ENCODE measurements at places on chromosomes 7 and 10.

DNA sequence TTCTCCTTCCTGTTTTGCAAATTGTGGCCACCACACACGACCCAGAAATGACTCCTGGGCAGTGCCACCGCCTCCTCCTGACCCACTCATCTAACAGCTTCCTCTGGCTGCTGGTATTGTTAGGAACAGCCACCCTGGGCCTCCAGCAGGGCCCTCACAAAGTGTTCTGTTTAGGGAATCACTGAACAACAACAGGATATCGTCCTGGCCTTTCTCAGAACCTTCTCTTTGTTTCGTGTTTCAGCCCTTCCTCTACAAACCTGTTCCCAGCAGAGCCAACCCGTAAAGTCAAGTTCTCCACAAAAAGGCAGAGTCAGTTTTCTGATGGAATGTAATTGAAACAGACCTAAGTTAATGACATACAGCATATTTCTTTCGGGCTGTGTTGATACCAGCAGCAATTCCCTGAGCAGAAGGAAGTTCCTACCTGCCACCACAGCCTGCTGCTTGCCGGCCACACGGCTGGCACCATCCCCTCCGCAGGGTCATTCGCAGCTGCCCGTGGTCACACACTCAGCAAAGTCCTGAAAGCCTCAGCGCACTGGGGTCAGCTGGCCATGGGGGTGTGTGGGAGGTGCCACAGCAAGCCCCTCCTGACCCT is 91.7 kb upstream of the PITRM1 start:
- DNase-seq: no peak

DNA sequence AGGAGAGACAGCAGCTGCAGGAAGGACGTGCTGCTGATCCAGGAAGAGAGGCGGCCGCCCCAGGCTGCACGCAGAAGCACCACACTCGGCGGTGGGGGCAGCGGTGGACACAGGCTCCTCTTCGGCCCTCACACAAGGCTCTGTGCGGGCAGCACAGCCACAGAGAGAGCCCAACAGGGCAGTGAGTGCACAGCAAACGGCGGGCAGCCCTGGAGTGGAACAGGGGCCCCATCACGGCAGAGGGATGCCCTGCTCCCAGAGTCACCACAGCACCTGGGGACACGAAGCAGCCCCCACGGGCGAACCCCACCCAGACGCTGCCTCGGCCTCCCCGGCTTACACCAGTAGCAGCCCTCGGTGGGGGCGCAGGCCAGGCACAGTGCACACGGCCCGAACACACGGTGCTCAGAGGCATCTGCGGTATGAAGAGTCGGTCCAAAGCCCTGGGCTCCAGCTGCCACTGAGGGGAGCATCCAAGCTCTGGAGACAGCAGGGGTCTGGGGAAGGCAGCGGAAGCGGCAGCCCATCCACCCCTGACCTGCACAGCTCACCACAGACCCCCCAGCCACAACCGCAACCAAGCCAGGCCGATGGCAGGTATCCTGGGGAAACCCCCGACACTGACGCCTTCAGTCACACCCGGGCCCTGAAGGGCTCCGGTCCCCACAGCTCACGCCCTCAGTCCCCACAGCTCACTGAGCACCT is 16.8 kb downstream of the NUDT1 start:
- no peak for DNase-seq

DNA sequence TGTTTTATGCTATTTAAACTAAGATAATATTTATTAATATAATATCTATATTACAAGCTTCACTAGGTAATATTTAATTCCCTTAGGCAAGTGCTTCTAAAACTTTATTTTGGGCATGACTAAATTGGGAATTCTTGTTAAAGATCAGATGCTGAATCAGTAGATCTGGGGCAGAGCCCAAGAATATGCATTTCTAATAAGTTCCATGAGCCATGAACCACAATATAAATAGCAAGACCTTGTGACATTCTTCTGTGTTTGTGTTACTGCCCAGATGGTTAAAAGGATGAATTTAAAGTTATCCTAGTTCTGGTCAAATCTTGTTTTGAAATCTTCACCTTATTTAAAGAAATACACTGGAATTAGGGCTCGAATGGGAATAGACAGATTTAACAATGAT is 258.4 kb upstream of the CACNA2D1 start:
- no peak for DNase-seq

GRCh38 chr7:83065714-83066113 is 97.0 kb downstream of the PCLO start:
- no peak for DNase-seq

- no peak for DNase-seq
Measured at GRCh38 chr7:117068511-117069145, 115.3 kb downstream of the ST7 start.

DNA sequence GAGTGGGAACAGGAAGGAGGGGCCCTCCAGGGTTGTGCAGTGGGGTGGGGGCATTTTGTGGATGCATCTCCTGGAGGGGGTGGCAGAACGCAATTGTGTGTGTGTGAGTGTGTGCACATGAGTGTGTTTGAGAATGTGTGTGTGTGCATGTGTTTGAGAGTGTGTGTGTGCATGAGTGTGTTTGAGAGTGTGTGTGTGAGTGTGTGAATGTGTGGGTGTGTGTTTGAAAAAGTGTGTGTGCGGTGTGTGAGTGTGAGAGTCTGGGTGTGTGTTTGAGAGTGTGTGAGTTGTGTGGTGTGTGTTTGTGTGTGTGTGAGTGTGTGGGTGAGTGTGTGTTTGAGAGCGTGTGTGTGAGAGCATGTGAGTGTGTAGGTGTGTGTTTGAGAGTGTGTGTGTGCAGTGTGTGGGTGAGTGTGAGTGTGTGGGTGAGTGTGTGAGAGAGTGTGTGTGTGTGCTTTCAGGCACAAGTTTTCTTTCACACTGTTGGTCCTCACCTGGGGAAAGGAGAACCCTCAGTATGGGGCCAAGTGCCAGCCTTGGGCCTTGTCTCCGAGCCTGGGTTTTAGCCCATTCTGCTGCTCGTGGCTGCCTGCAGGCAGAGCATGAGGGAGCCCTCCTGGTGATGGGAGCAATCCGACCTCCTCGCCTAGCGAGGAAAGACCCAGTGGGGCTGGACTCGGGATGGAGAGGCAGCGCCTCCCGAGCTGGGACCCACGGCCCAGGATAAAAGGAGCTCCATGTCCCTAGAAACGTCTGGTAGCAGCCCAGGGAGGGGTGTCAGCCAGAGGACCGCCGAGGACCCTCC is 35.6 kb downstream of the CDH23 start:
- DNase-seq: no peak

DNA sequence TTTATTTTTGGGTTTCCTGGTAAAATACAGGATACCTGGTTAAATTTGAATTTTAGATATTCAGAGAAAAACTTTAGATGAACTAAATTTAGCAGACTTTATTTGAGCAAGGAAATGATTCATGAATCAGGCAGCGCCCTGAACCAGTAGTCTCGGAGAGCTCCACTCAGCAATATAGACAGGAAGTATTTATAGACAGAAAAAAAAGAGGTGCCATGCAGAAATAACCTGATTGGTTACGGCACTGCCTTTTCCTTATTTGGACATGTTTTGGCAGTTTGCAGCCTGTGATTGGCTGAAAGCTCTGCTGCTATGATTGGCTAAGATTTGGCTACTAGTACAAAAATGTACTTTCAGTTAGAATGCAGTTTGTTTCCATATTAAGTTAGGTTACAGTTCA is 198.3 kb upstream of the DKK1 start:
- DNase-seq: no peak

GRCh38 chr7:18210377-18210776 is 182.7 kb upstream of the PRPS1L1 start:
- no peak for DNase-seq

- DNase-seq: no peak
Measured at GRCh38 chr7:43533801-43534479, 49.0 kb upstream of the STK17A start.

DNA sequence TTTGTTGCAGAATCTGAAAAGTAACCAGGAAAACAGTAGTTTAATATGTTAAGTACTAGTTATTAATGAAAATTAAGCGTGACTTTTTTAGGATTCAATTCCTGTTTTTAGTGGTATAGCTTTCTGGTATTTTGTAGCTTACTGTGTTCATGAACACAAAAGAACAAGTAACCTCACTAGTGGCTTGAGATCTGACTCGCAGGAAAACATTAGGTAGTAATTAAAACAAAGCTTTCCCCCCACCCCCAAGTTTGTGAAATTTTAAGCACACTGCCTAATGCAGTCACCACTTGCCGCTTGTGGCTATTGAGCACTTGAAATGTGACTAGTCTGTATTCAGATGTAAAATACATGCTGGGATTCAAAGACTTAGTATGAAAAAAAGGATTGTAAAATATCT is 102.5 kb upstream of the RPA3 start:
- no peak for DNase-seq

GRCh38 chr10:1308173-1308961 is 252.2 kb downstream of the WDR37 start:
- DNase-seq: no peak

DNA sequence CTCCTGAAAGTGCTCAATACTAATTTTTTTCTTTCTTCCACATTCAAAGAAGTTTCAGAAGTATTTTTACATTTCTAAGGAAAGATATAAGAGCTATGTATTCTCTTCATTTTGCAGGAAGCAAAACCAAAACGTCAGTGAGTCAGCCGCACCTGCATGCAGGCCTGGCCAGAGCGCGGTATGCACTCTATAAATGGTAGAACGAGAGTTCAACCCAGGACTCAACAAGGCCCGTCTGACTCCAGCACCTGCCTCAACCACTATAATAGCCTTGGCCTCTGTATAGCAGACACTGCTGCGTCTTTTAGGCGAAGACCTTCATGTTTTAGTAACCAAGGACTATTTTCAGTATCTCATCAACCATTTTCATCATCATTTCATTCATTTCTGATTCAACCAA is 113.2 kb downstream of the KMT2E start:
- DNase-seq: no peak

- no peak for DNase-seq
Measured at GRCh38 chr10:47107007-47107747, 192.8 kb upstream of the GDF10 start.

DNA sequence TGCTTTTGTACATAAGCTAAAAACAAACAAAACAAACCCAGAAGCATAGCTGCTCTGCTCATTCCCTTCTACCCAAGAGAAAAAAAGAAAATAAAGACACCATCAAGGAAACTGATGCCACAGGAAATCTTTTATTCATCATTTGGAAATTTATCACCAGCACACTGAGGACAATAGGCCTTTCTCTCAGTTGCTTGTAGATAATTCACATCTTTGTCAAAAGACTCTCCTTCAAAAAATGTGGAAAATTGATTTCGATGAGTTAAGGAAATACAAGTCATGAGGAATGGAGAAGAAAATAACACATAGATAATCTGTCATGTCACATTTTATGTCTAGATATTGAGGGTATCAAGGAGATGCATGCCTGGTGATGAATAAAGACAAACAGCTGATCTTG is 53.5 kb downstream of the ZNF37A start:
- DNase-seq: no peak

DNA sequence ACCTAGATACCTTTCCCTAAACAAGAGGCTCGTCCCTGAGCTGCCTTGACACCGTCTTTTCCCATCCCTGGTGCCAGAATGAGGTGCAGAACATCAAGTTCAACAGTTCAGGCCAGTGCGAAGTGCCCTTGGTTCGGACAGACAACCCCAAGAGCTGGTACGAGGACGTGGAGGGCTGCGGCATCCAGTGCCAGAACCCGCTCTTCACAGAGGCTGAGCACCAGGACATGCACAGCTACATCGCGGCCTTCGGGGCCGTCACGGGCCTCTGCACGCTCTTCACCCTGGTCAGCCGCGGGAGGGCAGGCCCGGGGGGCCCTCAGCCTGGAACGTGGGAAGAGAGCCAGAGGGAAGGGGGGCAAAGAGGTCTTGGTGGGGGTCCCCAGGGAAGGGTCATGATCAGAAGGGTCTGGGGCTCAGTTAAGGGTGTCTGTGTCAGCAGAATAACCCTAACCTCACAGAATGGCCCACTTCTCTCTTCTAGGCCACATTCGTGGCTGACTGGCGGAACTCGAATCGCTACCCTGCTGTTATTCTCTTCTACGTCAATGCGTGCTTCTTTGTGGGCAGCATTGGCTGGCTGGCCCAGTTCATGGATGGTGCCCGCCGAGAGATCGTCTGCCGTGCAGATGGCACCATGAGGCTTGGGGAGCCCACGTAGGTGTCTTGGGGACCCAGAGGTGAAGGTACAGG is 16.8 kb downstream of the SMO start:
- DNase-seq: no peak

GRCh38 chr10:63636812-63637211 is 115.6 kb downstream of the REEP3 start:
- no peak for DNase-seq

DNA sequence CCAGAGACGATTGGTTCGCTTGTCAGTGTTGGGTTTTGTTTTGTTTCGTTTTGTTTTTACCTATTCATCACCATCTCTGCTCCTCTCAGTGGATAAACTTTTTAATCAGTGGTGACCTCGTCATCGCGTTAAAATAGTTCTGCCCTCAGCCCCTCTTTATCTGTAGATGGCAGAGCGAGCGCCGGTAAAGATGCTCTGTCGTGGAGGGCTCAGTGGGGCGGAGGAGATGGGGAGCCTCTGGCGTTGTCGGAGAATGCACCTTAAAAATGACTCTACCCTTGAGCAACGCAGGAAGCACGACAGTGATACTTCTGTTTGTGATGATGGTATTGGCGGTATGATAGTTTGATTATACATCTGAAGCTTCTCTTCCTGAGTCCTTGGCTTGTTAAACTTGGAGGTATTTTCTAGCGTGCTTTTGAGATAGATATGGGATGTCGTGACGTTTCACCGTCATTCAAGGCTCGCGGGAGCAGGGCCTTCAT is 554 bp downstream of the CSGALNACT2 start:
- DNase-seq: no peak

DNA sequence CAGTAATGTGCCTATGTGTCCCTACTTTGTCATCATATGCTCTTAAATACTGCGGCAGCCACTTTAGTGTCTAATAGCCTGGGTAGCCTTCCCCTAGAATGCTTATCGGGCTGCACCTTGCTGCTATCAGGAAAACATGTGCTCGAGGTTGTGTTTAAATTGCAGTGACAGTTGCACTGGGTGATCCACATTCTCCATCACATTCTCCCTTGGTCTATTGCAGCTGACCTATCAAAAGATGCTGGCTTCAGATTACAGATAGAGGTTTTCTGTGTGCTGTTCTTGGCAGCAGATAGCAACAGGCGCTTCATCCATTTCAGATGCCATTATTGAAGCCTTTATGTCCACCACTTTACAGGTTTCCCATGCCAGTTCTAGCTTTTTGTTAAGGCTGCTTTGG is 130.1 kb upstream of the MDFIC start:
- DNase-seq: no peak

GRCh38 chr7:69657331-69657730 is 59.1 kb downstream of the AUTS2 start:
- DNase-seq: no peak

DNA sequence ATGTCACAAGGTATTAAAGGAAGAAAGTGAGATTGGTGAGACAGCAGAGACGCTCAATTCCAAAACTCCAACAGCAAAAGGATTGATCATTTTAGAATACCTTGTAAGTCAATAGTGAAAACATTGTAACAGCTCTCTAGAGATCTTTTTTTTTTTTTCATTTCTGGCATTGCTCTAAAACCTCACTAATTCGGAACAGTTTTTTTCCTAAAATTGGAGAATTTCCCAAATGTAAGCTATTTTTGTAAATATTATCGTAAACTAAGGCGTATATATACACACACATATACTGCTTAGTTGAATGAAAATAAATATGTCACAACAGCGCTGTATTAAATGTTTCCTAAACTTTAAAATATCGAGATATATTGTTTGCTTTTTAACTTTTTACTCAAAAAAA is 30.6 kb upstream of the CELF2 start:
- DNase-seq: no peak

GRCh38 chr7:93055543-93056107 is 62.2 kb downstream of the SAMD9 start:
- DNase-seq: no peak

GRCh38 chr10:69646185-69647060 is 16.4 kb downstream of the FAM241B start:
- peak; percentile 29 for DNase-seq
